Uterus (tissue), 4 donors: ENCODE measurements at places on chromosomes 5 and 9. TPM values are rescaled to one million over a fixed set of nuclear protein-coding genes. Genes with fewer than 3 reads are reported as not detected.

DNA sequence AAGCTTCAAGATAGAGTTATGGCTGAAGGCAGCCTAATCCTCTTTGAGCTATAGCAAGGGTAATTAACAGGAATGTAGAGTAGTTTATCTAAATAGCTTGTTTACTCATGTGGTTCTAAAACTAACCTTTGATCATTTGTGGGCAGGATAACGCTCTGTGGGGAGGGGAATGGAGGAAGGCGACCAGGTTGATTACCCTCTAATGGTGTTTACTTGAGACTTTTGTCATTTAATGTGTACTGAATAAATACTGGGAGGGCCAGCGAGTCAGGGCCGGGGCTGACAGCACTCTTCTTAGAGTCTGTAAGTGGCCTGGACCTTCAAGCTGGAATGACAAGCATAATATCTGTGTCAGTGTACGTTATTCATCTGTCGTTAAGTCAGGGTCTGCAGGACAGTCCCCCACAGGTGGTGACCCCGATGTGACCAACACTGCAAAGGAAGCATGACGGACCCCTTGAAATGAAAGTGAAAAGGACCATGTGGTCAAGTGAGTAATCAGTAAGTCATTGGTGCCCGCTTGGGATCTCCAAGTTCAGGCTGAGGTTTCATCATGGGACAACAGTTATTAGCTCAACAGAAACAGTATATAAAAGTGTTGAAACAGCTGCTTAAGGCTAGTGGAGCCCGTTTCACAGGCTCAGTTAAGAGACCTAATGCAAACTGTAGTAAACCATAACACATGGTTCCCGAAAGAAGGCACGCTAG, 162.6 kb downstream of the CPLANE1 start:
- no peaks in the 10 kb centered on the region for H3K36me3 ChIP-seq
- no peak overlapping the region for H3K27ac ChIP-seq
- H3K27me3 ChIP-seq = no peaks in the 10 kb centered on the region

- no peaks in the 10 kb centered on the region for H3K36me3 ChIP-seq
- no peak overlapping the region for H3K27ac ChIP-seq
- DNase-seq = no peak
Observed at GRCh38 chr5:121257621-121258020, 594.1 kb upstream of the FTMT start.

The TAF11L11 gene
- total RNA-seq = not detected

The PCDHA5 gene
- total RNA-seq = 2.3 TPM

DNA sequence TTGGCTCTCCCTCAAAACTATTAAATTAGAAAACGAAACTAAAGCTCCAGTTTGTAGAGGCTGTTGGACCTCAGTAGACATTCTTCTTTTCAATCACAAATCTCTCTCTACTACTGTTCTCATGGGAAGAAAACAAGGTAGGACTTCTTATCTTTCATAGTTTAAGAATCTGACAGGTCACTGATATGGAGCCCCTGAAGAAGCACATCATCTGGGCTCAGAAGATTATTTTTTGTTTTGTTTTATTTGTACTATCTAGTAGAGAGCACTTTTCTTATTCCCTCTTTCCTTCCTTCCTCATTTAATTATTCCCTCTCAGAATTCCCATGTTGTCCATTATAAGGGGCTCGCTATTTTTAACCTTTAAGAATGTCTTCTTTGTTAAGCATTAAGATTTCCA, 26.3 kb downstream of the STARD4 start:
- H3K27me3 ChIP-seq = no peaks in the 10 kb centered on the region
- no peaks in the 10 kb centered on the region for H3K4me1 ChIP-seq
- H3K36me3 ChIP-seq = no peaks in the 10 kb centered on the region
- DNase-seq = no peak
- no peak overlapping the region for H3K4me3 ChIP-seq

- no peak overlapping the region for H3K27ac ChIP-seq
- no peak for DNase-seq
- no peaks in the 10 kb centered on the region for H3K36me3 ChIP-seq
- H3K4me1 ChIP-seq = no peaks in the 10 kb centered on the region
- no peak overlapping the region for H3K4me3 ChIP-seq
Observed at GRCh38 chr5:74406844-74407243, 233.7 kb downstream of the ENC1 start.

DNA sequence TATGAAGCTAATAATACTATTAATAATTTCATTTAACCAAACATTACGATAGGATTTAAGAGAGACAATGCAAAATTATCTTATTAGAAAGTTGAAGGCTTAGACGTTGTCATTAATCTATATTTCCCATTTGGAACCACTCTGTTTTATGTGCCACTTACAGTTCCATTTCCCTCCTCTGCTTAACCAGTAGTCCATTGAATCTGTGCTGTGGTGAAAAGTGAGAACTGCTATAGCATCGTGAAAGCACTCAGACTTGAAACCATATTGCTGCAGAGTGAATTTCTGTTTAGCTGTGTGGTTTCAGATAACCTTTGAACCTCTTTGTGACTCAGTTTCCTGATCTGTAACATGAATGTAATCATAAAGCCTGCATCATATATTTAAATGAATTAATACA, 2304.5 kb downstream of the MAT2B start:
- H3K4me3 ChIP-seq = no peak overlapping the region
- H3K4me1 ChIP-seq = no peaks in the 10 kb centered on the region
- H3K27ac ChIP-seq = no peak overlapping the region
- no peaks in the 10 kb centered on the region for H3K27me3 ChIP-seq
- no peak for DNase-seq

GRCh38 chr5:146388386-146388785, 49.7 kb downstream of the POU4F3 start:
- no peaks in the 10 kb centered on the region for H3K36me3 ChIP-seq
- no peaks in the 10 kb centered on the region for H3K4me1 ChIP-seq
- no peak overlapping the region for H3K4me3 ChIP-seq

The PCDHA9 gene
- 0.26 TPM for total RNA-seq
